Stimulated activated CD8-positive, alpha-beta memory T cell treated with anti-CD3 and anti-CD28 coated beads, Interleukin-15, amount 100 ng/mL, for 24 hours (primary cell): ENCODE measurements at places on chromosomes 16 and 17.

GRCh38 chr17:78901806-78902205, 1.2 kb downstream of the CEP295NL start:
- DNase-seq: no peak

DNA sequence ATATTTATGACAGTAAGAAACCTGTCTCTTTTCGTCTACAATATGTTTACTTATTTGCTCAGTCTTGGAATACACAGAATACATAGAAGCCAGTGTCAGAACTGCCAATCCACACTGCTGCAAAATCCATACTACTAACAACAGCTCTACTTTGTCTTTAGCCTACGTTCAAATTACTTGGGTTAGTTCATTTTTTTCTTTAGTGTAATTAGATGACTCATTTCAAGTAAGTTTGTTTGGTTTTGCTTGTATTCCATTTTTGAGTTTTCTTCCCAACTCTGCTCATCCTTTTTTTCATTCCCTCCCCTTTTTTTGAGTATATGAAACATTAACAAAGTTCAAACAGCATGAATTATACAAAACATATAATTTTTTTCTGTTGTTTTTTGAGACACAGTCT, 16.9 kb downstream of the CMC2 start:
- no peak for DNase-seq

DNA sequence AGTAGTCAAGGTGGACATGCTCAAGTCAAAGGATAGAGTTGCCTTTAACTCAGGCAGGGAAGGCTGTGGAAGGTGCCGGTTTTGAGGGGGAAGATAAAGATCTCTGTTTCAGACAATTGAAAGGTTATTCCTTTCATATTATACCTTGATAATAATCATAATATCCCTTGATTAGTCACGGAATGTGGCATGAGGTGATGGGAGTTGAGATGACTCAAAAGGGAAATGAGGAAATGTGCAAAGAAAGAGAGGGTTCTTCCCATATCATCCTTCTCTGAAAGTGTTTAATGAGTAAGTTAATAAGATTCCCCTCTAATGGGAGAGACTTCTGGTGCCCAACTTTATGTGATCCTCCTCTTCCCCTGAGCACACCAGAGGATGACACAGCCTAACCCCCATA, 43.1 kb upstream of the HS3ST2 start:
- no peak for DNase-seq

DNA sequence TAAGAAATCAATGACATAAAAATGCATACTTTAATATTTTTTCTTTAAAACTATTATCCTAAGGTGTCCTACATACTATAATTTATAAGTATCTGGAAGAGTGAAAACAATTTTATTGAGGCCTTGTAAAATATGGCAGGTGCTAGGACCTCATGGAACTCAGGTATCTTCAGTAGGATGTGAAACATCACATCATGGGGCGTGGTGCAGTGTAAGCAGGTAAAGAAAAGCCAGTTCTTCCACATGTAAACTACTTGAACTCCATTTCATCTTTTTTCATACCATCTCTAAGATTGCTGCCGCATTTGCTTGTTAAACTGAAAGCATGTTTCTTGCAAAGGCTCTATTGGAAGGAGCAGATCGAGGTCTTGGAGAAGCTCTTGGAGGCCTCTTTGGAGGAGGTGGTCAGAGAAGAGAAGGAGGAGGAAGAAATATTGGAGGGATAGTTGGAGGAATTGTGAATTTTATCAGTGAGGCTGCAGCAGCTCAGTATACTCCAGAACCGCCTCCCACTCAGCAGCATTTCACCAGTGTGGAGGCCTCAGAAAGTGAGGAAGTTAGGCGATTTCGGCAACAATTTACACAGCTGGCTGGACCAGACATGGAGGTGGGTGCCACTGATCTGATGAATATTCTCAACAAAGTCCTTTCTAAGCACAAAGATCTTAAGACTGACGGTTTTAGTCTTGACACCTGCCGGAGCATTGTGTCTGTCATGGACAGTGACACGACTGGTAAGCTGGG, at the start of gene CAPNS2:
Gene CAPNS2 (plus strand): TSS at position 253 of the 744 bp plus-strand sequence. CDS start 73 bp downstream, at position 326.
- no peak for DNase-seq

GRCh38 chr16:69077251-69077650, 28.2 kb upstream of the HAS3 start:
- DNase-seq: no peak
